ENCODE measurements at places on chromosomes 1 and 21.

- no peak for DNase-seq
Measured at GRCh38 chr1:232938926-232939325, 11.5 kb upstream of the NTPCR start.

GRCh38 chr21:32392880-32393676, at the start of gene URB1:
URB1 (minus strand) TSS chr21:32393012; CDS start chr21:32392910, 102 bp downstream.
- DNase-seq = peak; percentile 91

GRCh38 chr1:99216956-99217355, 47.3 kb upstream of the PLPPR4 start:
- DNase-seq = no peak

- peak; percentile 20 for DNase-seq
Measured at GRCh38 chr1:145993618-145994390, 2.6 kb downstream of the TXNIP start.

GRCh38 chr1:220884109-220884980, 5.1 kb downstream of the HLX start:
- no peak for DNase-seq

- no peak for DNase-seq
Measured at GRCh38 chr21:45283611-45284455, 3.9 kb downstream of the POFUT2 start.

DNA sequence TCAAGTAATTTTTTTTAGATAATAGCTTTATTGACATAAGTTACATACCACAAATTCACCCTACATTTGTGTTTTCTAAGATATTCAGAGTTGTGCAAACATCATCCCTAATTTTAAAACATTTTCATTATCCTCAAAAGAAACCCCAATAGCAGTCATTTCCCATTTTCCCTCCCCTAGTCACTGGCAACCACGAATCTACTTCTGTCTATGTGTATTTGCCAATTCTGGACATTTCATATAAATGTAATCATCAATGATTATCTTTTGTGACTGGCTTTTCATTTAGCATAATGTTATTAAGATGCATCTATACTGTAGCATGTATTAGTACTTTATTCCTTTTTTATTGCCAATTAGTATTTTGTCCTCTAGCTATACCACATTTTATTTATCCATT, 88.8 kb upstream of the SLFNL1 start:
- DNase-seq = no peak

- no peak for DNase-seq
Measured at GRCh38 chr21:43829575-43830119, 35.4 kb upstream of the AGPAT3 start.

DNA sequence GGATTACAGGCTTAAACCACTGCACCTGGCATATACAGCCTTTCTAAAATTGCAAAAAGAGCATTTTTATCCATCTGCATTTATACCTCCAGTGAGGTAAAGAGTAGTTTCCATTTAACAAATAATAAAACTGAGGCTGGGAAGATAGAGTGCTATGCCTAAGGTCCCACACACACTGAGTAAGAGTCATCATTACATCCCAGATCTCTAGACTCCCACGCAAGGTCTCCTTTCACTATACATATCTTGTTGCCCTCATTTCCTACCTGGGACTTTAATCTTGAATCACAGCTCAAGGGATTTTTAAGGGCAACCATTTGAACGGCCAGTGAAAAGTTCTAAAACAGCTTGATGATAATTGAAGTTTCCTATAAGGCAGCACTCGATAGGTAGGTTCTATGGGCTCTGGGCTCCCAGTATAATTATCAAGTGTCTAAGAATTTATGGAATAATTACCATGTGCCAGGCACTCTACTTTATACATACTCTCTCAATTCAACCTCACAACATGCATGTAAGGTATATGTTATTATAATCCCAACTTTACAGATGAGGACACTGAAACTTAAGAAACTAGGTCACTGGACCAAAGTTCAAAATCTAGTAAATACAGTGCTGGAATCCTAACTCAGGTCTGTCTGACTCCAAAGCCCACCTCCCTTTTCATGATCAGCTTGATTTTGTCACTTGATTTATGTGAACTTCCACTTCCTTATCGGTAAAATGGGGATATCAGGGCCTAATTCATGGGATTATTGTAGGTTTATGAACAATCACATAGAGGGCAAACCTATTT, 23.3 kb upstream of the EPS15 start:
- DNase-seq = no peak

GRCh38 chr1:70528590-70529333, 117.7 kb downstream of the CTH start:
- DNase-seq = peak; percentile 30

DNA sequence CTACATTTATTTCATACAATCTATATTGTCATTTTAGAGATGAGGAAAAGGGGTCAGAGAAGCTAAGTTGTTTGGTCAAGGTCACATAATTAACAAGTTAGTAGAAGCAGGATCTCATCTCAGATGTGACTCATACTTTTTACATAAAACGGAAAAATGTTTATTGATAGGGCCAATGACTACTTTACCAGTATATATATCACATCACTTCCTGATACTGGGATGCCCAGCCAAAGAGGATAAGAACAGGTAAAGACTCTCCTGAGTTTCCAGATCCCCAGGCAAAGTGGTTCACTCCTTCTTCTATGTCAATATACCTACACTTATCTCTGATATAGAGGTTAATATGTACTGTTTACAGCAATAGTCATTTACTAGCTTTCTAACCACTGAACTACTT, 21.0 kb downstream of the YIPF1 start:
- DNase-seq = no peak

- no peak for DNase-seq
Measured at GRCh38 chr1:94349853-94350252, 68.3 kb upstream of the ABCD3 start.

DNA sequence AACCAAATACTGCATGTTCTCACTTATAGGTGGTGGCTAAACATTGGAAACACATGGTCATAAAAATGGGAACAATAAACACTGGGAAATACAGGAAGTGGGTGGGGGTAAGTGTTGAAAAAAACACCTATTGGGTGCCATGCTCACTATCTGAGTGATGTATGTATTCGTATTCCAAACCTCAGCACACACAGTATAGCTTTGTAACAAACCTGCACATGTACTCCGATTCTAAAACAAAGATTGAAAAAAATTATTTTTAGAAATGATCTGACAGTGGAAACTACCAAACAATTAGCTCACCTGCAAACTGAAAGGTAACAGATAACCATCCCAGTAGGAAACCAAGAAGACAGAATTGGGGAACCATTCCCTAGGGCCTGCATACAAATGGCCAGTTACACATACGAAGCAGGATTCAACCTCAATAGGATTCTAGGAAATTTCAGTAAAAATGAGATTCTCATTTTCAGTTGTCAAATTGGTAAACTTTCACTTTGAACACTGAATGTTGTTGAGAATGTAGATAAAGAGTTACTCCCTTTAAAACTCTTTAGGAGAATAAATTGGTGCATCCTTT, 88.1 kb upstream of the LRRC8D start:
- no peak for DNase-seq

DNA sequence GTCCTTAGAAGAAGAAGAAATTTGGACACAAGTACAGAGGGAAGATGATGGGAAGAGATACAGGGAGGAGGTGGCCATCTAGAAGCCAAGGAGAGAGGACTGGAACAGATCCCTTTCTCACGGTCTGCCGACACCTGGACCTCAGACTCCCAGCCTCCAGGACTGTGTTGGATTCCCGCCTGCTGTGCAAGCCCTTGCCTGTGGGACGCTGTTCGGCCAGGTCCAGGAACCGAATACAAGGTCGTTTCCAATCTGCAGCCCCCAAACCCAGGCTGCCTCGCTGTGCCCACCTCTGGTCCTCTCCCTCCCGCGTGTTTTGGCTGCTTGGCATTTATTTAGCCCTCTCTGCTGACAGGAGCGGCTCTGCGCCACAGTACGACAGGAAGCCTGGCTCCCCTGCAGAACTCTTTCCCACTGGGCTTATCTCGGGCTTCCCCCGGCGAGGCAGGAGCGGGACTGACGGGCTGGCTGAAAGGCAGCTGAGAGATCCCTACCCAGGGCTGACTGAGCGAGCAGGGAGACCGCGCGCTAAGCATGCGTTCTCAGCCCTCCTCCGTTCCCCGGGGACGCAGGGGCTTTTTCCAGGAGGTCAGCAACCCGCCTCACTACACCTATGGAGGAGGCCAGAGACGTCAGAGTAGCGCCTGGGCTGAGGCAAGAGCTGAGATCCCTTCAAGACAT, 238.4 kb downstream of the TNR start:
- DNase-seq = no peak

GRCh38 chr1:47563201-47563600, 125.4 kb downstream of the FOXD2 start:
- no peak for DNase-seq

DNA sequence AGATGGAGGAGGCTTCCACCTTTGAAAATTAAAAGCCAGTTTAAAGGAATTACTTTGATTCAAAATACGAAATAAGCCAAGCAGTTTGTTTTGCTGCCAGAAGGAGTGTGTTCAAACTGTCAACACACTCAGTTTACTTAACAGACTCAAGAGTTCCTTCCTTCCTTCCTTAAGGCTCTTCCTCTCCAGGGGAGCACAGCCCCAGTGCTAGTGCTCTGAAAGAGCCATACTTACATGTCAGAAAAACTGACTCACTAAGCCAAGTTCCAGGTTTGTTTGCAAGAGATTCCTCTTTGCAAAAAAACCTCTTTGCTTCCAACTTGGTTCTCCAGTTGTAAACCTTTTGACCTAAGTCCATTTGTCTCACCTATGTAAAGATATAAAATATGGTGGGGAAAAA, 14.3 kb downstream of the SETD4 start:
- DNase-seq = no peak

DNA sequence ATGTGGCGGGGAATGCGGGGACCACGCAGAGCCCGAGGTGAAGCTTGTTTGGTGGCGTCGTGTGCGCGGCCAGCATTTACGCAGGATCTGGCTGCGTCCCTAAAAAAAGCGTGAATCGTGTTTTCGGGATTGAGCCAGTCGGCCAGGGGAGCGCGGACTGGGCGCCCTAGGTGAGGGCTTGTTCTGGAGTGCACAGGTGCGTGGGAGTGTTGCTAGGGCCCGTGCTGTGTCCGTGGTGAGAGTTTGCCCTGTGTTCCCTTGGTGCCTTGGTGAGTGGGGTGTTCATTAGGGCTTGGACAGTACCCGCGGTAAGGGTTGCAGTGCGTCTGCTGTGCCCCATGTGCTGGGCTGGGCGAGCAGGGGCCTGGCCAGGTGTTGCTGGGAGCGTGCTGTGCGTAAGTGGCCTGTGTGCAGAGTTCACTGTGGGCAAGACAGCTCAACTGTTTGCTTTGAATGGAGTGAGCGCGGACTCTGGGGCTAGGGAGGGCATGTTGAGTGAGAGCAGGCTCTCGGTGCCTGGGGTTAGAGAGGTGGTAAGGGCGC, 673 bp downstream of the CD46 start:
- DNase-seq = no peak

Data from uterus (tissue), 4 donors.